ENCODE measurements at places on chromosomes 6 and 20.

GRCh38 chr6:89566930-89567629 is 71.5 kb downstream of the LYRM2 start:
- no peak for DNase-seq

GRCh38 chr6:1629316-1629715 is 19.6 kb downstream of the FOXC1 start:
- DNase-seq = no peak

DNA sequence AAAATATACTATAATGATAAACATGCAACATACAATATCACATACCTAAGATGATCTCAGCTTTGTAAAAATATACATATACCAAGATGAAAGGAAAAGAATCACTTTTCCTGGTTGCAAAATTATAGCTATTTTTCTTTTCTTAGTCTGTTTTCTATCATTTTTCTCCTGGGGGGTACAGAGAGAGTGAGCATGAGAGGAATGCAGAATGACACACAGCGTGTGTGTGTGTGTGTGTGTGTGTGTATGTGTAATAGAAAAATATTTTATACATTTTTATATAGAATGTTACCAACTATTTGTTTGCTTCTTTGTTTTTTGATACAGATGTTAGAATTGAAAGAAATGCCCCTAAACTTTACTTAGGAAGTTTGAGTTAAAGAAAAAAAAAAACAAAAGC is 64.3 kb downstream of the FAM83B start:
- no peak for DNase-seq

DNA sequence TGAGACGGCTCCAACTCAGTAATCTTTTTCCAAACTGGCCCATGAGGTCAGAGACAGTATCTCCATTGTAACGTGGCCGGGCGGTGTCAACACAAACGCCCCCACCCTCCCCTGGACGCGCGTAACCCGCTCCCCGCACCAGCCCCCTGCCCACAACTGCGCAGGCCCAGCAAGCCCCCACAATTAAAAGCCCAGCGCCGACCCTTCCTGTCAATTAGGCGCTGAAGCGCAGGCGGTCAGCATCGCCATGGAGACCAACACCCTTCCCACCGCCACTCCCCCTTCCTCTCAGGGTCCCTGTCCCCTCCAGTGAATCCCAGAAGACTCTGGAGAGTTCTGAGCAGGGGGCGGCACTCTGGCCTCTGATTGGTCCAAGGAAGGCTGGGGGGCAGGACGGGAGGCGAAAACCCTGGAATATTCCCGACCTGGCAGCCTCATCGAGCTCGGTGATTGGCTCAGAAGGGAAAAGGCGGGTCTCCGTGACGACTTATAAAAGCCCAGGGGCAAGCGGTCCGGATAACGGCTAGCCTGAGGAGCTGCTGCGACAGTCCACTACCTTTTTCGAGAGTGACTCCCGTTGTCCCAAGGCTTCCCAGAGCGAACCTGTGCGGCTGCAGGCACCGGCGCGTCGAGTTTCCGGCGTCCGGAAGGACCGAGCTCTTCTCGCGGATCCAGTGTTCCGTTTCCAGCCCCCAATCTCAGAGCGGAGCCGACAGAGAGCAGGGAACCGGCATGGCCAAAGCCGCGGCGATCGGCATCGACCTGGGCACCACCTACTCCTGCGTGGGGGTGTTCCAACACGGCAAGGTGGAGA is at the start of the genes HSPA1A and HSPA1L:
Gene HSPA1A, plus strand, starts transcription at position 519 of the 814 bp plus-strand sequence. Its CDS starts 214 bp downstream, at position 733.
Gene HSPA1L, minus strand, starts transcription at position 259 of the 814 bp plus-strand sequence. CDS start 3,311 bp downstream, outside the sequence.
- peak; percentile 91 for DNase-seq

- no peak for DNase-seq
These were observed 288.0 kb upstream of the PLCB4 start for GRCh38 chr20:8780915-8781314.

DNA sequence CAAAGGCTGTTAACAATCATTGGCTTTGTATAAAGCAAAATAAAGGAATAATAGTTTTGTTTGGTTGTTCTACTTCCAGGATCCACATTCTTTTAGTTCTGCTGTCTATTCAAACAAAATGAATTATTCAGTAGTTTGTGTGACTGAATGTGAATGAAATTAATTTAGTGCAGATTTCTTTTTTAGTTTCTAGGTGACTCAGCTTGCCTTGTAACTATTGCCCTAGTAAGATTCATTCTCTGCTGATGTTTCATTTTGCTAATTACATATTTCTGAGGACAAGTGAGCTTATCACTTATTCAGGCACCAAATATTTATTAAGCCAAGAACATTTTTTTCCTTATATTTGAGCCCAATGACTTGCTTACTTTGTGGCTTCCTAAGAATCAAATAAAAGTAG is 46.5 kb upstream of the RIPOR2 start:
- peak; percentile 81 for DNase-seq

DNA sequence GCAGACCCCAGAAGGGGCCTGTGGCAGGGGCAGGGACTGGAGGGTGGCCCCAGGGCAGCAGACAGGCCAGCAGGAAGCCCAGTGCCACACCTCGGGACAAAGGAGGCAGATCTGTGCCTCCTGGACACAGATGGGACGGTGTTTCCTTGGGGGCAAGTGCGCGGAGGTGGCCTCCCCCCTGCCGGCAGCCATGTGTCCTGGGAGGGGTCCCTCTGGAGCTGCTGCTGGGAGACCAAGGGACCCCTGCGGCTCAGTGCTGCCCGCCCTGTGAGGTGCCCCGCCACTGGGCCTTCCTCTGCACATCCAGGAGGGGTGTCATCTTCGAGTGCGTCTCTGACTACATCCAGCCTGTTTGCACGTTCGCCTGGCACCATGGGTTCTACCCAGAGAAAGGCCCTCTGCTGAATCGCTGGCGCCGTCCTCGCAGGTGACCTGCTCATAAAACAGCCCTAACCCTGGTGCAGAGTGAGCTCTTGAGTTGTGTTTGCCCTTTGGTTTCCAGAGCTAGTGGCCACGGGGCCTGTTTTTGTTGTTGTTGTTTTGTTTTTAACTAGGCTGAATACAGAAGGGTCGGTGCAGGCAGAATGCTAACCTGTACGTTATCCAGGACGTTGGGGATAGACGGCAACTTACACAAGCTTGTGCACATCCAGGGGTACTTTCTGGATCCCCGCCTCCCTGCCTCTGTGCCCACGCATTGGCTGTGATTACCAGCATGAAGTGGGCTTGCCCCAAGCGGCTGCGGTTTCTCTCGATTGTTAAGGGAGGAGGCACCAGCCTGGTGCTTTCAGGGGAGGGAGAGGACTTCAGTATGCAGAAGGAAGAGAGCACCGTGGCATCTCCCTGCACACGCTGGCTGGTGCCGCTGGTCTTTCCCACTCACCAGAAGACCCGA is 1.3 kb upstream of the KCNQ2 start:
- no peak for DNase-seq

DNA sequence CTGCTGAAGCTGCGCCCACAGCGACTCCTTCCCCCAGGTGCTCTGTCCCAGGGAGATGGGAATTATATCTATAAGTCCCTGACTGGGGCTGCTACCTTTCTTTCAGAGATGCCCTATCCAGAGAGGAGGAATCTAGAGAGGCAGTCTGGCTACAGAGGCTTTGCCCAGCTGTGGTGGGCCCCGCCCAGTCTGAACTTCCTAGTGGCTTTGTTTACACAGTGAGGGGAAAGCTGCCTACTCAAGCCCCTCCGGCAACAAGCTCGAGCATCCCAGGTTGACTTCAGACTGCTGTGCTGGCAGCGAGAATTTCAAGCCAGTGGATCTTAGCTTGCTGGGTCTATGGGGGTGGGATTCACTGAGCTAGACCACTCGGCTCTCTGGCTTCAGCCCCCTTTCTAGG is 152.5 kb upstream of the MAP3K7 start:
- no peak for DNase-seq

DNA sequence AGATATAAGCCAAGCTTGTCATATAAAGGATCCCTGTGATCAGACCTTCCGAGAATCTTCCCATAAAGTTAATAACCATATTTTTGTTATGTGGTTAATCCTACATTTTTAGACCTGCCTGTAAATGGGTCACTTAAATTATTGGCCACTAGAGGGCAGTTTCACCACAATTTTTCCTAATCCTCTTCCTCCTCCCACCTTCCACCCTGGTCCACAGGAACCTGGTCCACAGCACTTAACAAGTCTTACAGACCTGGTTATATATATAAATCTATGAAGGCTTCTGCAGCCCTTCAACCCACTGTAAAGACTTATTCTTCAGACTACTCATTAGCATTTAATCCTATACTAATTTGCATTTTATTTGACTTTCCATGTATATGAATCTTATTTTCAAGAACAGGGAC is 28.3 kb downstream of the MRS2 start:
- DNase-seq = no peak

- no peak for DNase-seq
These were observed 344.3 kb upstream of the ID4 start for GRCh38 chr6:19492636-19493405.

DNA sequence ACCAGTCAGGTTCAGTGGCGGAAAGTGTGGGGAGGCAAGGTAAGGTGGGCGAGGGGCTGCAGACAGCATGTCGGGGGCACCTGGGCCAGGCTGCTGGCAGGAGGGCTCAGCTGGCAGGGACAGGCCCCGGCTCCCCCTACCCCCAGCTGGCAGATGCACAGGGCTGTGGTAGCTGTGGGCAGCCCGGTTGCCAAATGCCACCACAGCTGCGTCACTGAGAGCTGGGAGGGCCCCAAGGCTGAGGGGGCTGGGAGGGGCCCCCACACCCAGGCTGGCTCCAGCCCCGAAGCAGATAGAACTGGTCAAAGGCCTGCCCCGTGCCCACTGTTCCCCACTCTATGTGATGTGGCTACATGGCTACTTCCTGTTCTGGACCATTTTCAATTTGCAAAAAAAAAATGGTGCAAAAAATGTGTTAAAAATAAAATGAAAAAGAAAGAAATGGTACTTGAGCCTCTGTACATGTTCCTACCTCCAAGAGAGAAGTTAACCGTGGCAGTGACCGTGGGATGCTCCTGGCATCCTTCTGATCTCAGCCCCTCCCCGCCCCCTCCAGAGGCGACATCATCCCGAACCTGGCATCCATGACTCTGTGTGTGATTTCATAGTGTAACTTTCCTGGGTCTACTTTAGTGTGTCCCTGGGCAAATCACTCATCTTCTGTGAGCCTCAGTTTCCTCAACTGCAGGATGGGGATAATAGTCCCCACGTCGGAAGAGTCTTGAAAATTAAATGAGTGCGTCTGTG is 64.4 kb downstream of the UBE2V1 start:
- DNase-seq = no peak

- no peak for DNase-seq
These were observed 43.2 kb upstream of the OSTM1 start for GRCh38 chr6:108117427-108118358.

GRCh38 chr20:53698371-53698978 is 104.8 kb upstream of the ZNF217 start:
- no peak for DNase-seq
